ENCODE measurements at places on chromosomes 7 and 10.
A peak's percentile ranks its signal among the peaks of the same experiment; 100 is the strongest.

DNA sequence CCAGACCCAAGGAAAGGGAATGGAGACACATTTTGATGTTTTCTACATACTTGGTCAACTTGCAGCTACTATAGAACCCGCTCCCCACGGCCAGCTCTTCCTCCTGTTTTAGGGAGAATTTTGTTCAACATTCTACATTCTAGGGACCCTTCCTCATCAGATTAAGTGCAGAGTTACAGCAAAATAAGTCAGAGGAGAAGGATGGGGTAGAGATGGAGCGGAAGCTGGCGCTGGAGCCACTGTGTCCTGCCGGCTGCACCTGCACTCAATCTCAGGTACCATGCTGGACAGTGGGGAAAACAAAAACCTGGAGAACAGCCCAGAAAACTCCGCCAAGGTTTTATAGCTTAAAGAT is 79.4 kb upstream of the EN2 start:
- DNase-seq, result no peak

GRCh38 chr10:493391-494148 is 195.9 kb downstream of the DIP2C start:
- no peak for DNase-seq

- no peak for DNase-seq
These were observed 81.3 kb downstream of the VWDE start for GRCh38 chr7:12322284-12322902.

- no peak for DNase-seq
These were observed 63.4 kb upstream of the SYPL1 start for GRCh38 chr7:106175507-106175906.

DNA sequence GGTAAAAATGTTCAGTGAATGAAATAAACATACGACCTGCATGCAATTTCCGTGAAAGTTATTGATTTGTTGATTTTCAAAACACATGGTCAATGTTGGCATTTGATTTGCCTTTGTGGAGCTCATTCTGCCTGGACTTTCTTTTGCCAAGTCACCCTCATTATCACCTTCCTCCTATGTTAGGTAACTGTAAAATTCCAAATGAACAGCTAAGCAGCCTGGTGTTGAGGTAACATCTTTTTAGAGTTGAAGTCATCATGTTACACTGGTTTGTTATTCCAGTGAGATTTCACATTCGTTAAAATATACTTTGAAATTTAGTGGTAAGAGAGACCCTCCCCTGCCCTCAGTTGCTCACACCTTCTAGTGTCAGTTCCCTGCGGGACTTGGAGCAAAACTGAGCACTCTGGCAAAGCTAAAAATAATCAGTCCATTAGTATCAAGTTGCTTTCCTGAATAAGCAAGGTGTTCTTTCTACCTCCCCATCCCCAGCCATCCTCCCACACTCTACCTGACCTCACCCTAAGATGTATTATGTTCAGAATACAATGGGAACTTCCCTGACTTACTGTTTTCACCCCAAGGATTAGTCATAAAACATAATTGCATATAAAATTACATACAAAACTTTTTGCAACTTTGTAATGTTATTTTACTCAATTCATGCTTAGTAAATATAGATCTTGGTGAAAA is 283.3 kb upstream of the SEMA3A start:
- no peak for DNase-seq

DNA sequence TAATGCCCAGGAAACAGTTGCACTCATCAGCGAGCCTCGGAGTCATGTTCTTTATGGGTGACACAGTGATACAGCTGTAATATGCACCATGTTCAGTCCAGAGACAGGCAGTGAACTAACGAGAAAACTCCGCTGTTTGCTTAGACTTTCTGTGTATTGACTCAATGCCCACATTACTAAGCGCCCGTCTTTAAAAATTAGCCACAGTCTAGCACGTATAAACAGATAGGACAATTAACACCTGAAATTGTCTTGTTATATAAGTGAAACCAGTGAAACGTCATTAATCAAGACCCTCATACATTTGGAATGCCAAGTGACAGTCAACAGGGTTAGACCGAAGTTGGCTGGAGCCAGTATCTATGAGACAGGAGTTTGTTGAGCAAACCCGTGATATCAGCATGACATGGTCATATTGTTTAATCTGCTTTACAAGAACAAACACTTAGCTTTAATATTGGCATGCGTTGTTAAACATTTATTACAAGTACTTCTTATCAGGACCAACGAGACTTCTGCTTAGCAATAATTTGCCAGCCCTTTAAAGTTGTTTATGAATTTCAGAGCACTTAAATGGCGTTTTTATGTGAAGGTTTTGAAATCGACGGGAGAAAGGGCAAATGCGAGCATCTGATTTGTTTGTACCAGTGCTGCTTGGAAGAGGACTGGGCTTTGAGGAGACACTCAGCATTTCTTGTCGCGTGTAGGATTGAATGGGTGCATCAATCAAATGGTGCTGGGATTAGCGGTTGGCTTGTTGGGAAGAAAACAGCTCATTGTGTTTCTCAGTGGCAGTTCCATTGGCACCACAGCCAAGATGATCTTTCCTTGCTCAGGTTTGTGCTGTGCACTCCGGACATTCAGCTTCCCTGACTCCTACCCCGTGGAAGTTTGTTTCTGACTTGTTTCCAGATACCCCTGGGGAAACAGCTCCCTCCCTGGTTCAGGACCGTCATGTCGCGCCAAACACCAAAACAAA is 56.3 kb downstream of the CAMK1D start:
- DNase-seq, result no peak

DNA sequence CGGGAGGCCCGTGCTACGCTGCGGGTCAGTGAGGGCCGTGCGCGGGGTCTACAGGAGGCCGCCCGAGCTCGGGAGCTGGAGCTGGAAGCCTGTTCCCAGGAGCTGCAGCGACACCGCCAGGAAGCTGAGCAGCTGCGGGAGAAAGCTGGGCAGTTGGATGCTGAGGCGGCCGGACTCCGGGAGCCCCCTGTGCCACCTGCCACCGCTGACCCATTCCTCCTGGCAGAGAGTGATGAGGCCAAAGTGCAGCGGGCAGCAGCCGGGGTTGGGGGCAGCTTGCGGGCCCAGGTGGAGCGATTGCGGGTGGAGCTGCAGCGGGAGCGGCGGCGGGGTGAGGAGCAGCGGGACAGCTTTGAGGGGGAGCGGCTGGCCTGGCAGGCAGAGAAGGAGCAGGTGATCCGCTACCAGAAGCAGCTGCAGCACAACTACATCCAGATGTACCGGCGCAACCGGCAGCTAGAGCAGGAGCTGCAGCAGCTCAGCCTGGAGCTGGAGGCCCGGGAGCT is 7.0 kb downstream of the LZTS2 start:
- DNase-seq, result no peak

DNA sequence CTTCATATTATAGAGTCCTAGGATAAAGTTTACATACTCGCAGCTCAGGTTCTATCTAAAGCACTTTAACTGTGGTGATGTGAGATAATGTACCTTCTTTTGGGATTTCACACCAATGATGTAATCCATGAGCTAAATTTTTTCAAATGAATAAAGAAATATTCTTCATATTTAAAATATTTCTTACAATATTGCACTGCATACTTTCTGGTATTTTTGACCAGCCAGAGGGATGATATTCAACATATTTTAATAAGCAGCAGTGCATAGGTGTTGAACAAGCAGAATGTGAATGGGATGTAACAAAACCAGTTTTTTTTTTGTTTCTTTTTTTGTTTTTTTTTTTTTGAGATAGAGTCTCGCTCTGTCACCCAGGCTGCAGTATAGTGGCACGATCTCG is 73.2 kb upstream of the TRIM24 start:
- no peak for DNase-seq

- no peak for DNase-seq
These were observed 10.0 kb upstream of the EMX2 start for GRCh38 chr10:117532451-117533107.

DNA sequence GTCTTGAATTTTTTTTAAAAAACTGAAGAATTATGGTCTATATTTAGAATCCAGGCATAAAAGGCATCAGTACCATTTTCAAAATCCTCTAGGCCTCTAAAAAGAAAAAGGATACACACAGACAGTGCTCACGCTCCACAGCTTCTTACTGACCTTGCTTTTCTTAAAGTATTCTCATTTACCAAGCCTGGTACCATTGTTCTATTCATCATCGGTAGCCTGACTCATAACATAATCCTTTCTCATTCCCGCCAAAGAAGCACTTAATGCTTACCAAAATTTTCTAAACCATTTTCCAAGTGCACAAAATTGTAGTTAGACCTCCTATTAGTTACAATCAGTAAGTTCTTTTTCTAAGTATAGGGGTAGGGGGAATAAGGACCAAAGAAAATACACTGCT is 54.6 kb downstream of the ATE1 start:
- DNase-seq, result no peak

- DNase-seq, result no peak
These were observed 43.7 kb downstream of the WNT2 start for GRCh38 chr7:117279203-117279602.

DNA sequence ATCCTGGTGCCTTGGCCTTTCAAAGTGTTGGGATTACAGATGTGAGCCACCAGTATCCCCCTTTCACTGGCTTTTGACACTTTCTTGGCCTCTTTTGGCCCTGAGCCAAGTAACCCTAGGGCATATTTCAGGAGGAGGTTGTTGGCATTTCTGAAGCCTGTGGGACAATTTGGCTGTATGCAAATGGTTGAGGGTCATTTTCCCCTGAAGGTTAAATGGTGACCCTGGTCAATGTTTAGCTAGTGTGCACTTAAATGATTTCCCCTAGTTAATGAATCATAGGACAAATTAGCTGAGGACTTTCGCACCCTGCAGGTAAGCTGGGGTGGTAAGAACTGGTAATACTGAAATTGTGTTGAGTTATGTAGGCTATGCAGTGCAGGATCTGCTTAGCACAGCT is 660.5 kb downstream of the LRMDA start:
- no peak for DNase-seq

DNA sequence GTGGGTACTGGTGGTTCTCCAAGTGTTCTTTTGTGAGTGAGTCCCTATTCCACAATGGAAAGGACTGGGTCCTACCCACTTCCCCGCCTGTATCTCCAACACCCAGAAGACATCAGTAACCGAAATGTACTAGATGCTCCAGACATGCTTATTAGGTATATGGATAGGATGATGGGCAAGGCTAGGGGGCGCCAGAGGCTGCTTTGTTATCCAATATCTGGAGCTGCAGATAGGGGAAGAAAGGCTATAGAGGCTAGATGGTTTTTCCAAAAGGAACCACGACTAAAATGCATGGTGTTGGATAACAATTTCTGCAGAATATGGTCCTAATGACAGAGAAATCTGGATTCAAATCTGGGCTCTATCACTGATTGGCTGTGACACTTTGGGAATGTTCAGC is 56.2 kb upstream of the TM9SF3 start:
- DNase-seq, result peak; percentile 84

DNA sequence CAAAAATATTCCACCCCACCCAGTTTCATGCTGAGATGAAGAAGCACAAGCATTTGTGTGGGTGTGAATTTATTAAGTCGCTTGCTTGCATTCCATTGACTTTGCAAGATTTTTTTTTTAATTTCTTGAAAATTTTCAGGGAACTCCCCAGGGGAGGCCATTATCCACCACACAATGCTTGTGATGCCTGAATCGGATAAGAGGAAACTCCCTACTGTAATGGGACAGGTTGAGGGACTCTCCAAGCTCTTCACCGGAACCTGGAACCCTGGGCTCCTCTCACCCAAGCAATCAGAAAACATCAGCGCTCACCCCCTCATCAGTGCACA is 153.6 kb upstream of the ZMIZ1 start:
- DNase-seq, result no peak

GRCh38 chr10:119686465-119687191 is 35.4 kb downstream of the BAG3 start:
- peak; percentile 94 for DNase-seq

GRCh38 chr7:135991906-135992305 is 14.7 kb upstream of the MTPN start:
- no peak for DNase-seq

DNA sequence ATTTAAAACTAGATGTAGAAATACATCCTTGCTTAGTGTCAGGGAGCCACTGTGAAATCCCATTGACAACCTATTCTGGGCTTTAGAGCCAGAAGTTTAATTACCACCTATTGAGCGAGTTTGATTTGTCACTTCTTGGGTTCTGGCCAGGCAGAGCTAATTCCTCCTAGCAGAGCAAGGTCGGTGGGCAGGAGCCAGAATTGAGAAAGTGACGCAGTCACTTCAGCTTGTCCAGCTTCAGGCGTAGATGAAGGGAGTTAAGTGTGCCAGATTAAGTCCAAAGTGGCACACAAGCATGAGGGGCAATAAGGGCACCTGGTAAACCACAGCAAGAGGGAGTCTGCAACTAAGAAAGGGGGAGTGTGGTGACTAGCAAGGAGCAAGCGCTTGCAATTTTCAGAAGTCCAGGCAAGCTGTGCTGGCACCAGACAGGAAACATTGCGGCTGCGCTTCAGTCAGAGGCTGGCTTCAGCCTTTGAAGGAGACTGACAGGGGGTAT is 119.4 kb downstream of the ST7 start:
- peak; percentile 86 for DNase-seq

DNA sequence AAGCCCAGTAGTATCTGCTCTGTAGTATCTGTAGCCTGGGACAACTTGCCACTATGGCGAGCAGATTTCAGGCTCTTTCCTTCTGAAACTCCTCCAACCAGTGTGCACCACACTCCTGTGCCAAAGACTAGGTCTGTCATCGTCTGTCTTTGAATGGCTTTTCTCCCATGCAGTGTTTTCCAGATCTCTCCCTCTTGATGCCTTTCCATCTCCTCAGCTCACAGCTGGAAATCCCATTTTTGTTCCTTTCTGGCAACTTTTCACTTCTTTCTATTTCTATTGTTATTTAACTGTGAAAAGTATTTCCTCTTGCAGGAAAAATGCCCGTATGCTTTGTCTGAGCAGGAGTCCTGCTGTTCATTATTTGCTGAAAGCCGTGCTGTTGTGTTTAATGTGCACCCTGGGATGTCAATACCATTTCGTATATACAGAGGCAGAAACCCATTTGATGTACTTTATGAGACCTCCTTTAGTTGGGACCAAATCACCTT is 373.7 kb downstream of the PHTF2 start:
- DNase-seq, result no peak

- no peak for DNase-seq
These were observed 88.8 kb upstream of the TNS3 start for GRCh38 chr7:47670729-47671128.

DNA sequence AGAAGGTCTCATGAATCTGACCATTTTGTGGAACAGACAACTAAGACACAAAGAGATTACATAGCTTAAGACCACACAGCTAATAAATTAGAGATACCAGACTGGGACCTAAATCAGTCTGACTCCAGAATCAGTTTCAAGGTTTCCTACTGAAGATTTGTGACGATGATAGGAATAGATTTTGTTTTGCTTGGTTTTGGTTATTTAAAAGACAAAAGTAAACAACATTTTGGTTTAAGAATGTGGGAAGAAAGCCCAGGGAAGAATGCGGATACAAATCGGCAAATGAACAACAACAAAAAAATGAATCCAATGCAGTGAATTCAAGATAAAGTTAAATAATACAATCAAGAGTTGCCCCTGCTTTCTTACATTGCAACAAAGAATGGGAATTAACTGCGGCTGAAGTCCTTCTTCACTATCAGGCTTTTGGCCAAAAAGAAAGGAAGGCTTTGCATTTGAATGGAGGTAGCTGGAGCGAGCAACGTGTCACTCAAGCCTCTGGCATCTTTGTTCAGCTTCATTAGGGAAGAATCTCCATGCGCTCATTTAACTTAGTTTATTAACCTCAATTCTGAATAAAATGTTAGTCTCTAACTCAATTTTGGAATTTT is 210.8 kb downstream of the ADAM12 start:
- no peak for DNase-seq

- DNase-seq, result peak; percentile 72
These were observed 258.6 kb downstream of the PAXIP1 start for GRCh38 chr7:154744256-154744860.

- DNase-seq, result peak; percentile 13
These were observed 152.6 kb downstream of the SLC16A9 start for GRCh38 chr10:59557052-59557451.

GRCh38 chr7:38367301-38367890 is 94.0 kb upstream of the TARP start:
- DNase-seq, result no peak

Data from pancreas (tissue), 10 donors.